Hepatic stellate cell (primary cell): ENCODE measurements at places on chromosomes 6 and 20.

DNA sequence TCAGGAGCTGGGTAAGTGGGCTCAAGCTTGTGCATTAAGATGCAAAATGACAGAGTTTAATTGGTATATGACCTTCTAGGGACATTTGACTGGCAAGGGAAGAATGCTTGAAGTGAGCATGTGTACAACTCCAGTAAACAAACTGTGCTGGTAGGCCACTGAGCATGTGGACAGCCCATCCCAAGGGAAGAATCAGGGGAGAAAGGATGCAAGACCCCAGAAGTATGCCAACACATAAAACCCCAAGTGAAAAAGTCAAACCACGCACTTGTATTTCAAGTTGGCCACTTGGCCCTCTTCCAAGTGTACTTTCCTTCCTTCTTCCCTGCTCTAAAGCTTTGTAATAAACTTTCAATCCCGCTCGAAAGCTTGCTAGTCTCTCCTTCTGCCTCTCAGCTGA lies 10.4 kb upstream of the THBD start:
- no peak for DNase-seq

GRCh38 chr6:107805504-107805903 lies 18.6 kb downstream of the SCML4 start:
- no peak for DNase-seq

DNA sequence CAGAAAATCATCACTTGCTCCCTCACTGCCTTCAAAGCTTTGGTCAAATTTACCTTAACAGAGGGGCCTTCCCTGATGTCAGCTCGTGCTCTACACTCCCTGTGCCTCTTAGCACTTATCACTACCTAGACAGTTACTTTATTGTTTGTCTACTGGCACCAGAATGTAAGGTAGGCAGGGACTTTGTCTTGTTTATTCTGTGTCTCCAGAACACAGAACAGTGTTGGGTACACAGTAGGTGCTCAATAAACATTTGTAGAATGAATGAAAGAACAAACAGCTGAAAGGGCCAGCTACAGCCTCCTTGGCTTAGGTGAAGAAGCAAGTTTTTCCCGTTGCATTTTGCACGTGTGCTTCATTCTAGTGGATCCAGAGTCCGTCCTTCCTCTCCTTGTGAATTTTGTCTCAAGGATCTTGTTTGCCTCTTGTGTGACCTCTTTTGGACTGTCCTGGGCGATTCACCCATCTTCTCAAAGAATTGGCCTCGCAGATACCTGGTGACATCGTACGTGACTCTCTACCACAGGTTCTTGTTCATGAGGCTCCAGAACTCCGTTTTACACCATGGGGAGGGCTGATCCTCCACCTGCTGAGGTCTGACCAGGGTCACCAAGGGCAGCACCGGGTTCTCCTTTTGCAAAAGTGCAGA lies 84.2 kb upstream of the ARMC2 start:
- DNase-seq, result no peak

DNA sequence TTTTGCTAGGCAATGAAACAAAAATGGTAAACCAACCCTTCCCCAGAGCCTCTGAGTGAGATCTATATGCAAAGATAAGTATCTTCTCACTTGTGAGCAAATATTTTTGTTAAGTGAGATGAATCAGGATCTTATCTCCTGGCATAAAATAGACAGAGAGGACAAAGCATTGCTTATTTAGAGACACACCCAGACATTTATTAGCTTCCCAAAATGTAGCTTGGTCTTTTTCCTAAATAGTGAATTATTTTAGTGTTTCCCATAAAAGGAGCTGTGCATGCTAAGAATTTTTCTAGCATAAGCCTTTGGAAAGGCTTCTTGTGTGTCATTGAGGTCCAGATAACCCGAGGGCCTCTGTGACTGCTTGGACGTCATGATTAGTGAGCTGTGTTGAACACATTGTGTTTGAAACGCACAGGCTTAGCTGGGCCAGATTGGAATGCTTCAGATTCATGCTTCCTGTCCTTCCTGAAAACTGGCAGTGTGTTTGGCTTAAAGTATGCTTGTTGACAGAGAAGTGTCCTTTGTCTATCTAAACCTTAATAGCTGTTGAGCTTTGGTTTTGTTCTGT lies 16.5 kb downstream of the MTHFD1L start:
- peak; percentile 84 for DNase-seq

GRCh38 chr6:17842014-17842776 lies 135.5 kb upstream of the NUP153 start:
- DNase-seq, result no peak

DNA sequence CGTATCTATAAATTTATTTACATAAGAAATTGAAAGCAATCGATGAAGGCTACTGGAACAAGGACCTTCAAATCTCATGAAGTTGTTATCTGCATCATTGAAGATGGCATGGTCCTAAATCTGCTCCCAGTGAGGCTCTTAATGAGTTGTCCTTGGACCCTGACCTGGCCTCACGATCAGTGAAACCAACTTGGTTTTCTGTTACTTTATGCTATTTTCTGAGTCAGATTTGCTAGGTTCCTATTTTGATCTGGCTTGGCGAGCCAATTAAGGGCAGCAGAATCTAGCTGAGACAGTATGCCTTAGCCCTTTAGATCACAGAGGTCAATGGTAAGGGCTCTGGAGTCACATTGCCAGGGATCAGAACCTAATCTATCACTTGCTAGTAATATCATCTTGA lies 30.1 kb upstream of the NOX3 start:
- DNase-seq, result no peak

GRCh38 chr6:151627689-151628444 lies 134.1 kb downstream of the CCDC170 start:
- no peak for DNase-seq

DNA sequence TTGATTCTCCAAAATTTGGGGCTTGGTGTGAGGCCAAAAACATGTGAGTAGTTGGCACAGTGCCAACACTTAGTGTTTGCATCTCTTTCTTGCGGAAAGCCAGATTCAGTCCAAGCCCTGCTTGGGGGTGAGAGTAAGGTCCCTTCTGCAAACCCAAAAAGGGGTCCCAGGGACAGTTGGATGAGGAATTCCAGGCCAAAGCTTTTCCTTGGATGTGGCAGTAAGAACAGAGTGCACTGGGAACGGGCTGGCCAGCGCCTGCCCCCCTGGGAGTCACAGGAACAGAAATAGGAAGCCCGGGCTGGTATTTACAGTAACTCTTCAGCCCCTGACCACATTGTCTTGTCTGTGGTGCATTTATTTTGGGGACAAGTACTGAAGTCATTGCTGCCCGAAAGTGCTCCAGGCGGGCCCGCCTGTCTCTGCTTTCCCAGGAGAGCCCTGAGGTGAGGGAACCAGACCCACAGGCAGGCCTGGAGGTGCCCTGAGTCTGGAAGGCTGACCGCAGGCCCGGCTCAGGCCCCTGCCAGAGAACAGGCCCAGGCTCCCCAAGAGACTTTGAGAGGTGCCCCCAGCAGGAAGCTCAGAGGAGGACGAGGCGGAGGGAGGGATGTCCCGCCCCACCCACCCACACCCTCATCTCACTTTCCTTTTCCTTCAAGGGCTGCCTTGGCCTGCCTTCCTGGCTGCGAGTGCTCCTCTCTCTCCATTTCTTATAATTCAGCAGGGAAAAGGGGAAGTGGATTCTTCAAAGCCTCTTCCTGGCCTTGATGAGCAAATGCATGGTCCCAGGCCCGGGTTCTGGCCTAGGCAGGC lies 218.4 kb downstream of the MAFB start:
- DNase-seq, result no peak

GRCh38 chr6:130019326-130020072 lies 1.1 kb downstream of the L3MBTL3 start:
- DNase-seq, result peak; percentile 31

DNA sequence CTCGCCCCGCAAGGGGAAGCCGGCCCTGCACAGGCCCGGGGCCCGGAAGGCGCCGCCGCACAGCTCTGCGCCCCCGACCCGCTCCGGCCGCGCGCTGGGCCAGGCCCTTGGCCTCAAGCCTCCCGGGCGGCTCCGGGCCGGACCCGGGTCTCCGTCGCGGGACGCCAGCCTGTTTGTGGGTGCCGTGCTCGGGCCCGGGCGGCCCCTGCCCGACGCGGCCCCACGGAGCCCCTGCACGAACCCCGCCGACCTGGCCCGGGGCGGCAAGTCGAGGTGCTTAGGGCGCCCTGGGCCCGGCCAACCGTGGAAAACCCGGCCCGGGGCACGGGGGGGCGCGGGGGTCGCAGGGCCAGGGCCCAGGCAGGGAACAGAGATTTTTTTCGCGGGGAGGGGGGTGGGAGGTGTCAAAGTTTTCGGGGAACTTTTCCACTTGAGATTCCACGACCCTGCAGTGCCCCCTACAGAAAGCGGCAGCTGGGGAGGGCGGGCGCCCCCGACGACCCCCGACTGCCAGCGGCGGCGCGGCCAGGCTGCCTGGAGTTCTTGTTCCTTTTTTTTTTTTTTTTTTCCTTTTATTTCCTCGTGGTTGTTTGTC lies 805 bp upstream of the STX16 start:
- DNase-seq, result no peak

- DNase-seq, result no peak
Measured at GRCh38 chr6:39617026-39617425, 108.2 kb downstream of the KIF6 start.

- peak; percentile 27 for DNase-seq
Measured at GRCh38 chr6:119347466-119348095, 2.0 kb downstream of the MAN1A1 start.
